ENCODE measurements at places on chromosomes 5 and 9.

GRCh38 chr5:77298146-77298545 is 87.7 kb downstream of the PDE8B start:
- DNase-seq, result no peak

GRCh38 chr5:147966829-147967228 is 60.5 kb upstream of the C5orf46 start:
- DNase-seq, result no peak

GRCh38 chr5:159095151-159095721 is 4.5 kb downstream of the EBF1 start:
- no peak for DNase-seq

- DNase-seq, result no peak
Observed at GRCh38 chr5:117561531-117561930, 986.9 kb upstream of the SEMA6A start.

DNA sequence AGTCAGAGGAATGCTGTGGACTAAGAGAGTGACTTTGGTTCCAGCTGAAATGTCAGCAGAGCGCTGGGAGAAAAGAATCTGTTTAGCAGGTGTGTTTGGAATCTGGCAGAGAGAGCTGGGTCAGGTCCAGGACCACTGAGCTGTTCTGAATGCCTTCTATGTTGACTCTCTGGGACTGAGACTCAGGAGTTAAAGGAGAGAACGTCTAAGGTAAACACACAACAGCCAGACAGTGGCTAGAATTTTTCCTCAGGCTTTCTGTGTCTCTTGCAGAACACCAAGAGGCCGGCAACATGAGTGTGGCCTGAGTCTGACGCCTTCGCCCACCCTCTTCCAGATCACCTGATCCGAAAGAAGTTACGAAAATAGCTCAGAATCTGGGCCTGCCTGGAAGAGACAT is 107.2 kb upstream of the ZNF462 start:
- no peak for DNase-seq

DNA sequence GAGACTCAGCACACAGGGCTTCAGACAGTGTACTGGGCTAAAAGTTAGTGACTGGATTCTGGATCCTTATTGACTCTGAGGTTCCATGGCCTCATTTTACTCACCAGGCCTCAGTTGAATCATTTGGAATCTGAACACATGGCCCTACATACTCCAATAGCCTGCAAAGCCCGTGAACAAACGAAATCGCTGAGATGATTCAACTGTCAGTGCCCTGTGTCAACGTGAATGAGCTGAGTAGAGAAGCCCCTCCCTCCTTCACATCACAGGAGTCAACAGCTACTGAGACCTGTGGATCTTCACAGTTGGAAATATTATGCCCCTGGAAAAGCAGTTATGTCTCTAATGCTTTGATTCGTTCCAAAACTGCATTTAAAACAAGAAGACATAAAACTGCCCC is 429.3 kb downstream of the GADD45G start:
- no peak for DNase-seq

DNA sequence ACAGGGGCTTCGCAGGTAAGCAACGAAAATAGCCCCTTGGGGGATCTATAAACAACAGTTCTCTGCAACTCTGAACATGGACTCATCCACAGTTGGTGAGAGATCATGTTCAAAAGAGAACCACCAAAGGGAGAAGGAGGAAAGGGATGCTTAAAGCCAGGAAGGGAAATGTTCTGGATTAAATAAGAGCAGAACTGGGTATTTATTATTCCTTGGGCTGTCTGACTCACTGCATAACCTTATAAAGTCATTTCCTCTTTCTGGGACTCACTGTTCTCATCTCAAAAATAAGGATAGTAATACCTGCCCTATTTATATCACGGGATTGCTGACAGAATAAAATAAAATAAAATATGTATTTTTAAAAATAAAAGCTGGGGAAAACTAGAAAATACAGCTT is 11.2 kb upstream of the MARCHF3 start:
- DNase-seq, result no peak

- DNase-seq, result no peak
Observed at GRCh38 chr9:27336126-27336525, 39.2 kb upstream of the EQTN start.

DNA sequence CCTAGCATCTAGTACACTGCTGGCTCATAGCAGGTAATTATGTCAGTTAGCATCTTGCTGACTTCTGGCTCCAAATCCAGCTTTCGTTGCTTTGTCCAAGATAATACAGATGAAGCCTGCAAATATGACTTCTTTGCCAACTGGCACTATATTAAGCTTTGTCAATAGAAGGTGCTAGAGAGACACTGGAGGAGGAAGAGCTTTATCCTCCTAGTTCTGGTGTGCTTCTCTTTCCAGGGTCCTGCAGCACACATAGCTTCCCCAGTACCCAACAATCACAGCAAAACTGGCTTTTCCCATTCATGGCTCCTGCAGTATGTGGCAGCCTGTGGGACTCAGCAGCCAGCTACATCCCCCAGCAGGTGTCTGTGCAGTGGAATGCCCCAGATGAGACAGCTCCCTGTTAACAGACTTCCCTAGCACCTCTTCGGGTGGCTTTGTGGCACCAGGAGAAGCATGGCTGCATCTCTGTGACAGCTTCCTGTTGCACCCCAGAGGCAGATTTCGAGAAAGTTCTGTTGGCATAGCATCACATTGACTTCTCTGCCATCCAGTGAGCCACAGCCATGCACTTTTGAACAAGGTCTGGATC is 147.8 kb downstream of the OXCT1 start:
- DNase-seq, result no peak

- no peak for DNase-seq
Observed at GRCh38 chr9:127578627-127578951, 33.5 kb upstream of the STXBP1 start.

DNA sequence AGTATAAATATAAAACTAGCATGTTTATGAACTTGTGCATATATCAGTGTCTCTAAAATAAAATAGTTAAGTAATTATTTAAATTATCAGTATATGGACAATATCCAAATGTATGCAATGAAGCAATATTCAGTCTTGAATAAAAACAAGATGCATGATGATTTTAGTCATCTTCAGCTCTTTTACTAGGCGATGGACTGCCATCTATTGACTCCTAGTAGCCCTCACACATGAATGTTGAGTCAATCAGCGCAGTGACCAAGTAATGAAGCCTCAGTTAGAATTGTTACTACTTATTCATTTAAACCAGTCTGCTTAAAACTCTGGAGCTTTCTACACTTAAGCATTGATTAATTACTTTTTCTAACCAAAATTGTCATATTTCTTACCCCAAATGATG is 92.9 kb upstream of the GRHPR start:
- DNase-seq, result no peak

DNA sequence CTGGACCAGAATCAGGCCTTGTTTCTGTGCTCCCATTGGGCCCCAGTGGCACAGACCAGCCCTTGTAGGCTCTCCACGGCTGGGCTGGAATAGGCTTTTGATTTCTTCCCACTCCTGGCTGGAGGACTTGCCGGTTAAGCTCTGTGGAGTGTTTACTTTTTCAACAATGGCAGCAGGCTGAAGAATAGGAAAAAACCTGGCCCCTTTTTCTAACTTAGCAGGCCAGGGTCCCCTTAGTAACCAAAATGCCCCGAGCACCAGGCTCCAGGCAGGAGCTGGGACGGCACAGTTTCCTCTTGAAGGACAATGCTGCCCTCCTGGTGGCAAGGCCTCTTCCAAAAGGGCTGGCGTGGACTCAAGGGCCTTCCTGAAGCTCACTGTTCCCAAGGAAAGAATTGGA is 230.3 kb downstream of the CRB2 start:
- peak; percentile 63 for DNase-seq

DNA sequence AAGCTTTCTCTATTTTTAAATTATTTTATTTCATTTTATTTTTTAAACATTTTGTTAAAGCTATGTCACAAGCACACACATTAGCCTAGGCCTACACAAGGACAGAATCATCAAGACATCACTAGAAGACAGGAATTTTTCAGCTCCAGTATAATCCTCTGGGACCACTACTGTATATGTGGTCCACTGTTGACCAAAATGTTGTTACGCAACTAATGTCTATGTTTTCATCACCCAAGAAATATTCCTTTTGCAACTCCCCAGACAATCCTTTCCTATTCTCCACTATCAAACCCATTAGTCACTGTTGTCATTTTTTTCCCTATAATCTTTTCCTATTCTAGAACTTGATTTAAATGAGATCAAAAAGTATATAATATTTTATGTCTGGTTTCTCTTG is 2371.7 kb upstream of the C9orf72 start:
- no peak for DNase-seq

- DNase-seq, result no peak
Observed at GRCh38 chr9:4886698-4887097, 94.0 kb downstream of the RCL1 start.
